WTC11 (cell line): ENCODE measurements at places on chromosomes 4 and X.

DNA sequence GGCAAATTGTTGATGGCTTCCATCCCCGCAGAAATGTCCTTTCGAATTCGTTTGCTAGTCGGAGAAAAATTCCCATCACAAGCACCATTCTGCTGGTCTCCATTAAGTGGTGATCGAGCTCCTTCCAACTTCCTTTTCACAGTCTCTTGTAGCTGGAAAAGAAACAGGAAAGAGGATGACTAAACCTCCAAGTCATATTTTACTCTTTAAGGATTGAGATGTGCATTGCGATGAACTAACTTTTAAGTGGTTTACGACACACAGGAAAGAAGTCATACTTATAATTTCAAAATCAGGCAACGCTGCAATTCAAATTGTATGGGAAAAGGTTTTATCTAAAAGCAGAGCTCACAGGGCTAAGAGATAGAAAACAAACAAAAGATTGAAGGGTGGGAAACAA is 225.2 kb downstream of the MGST2 start:
- DNase-seq, result no peak

- DNase-seq, result no peak
Measured at GRCh38 chr4:27360790-27361267, 500.2 kb downstream of the STIM2 start.

GRCh38 chr4:108762559-108763225 is at the start of gene ETNPPL:
Gene ETNPPL, minus strand, starts transcription at chr4:108763053. Its CDS starts 155 bp downstream, at chr4:108762898.
- peak; percentile 79 for DNase-seq

- no peak for DNase-seq
Measured at GRCh38 chr4:139898293-139898692, 232.7 kb downstream of the MGST2 start.

GRCh38 chrX:132114607-132115006 is 13.2 kb downstream of the FRMD7 start:
- no peak for DNase-seq

DNA sequence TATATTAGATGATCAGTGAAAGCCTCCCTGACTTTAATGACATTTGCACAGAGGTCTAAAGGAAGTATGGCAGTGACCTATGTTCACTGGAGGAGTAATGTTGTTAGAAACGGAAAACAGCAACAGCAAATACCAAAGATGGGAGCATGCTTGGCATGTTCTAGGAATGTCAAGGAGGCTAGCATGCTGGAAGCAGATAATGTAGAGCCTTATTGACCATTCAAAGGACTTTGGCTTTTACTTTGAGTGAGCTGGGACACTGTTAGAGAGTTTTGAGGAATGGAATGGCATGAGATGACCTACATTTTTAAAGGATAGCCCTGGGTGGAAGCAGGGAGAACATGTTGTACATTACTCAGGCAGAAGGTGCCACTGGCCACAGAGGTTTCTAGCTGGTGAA is 6.0 kb downstream of the RPA4 start:
- DNase-seq, result no peak

GRCh38 chr4:127959794-127960193 is 5.2 kb downstream of the MFSD8 start:
- no peak for DNase-seq

- no peak for DNase-seq
Measured at GRCh38 chr4:127047930-127048329, 584.8 kb upstream of the INTU start.

- DNase-seq, result no peak
Measured at GRCh38 chrX:133979641-133980230, 5.7 kb downstream of the GPC3 start.
